Naive thymus-derived CD4-positive, alpha-beta T cell (primary cell): ENCODE measurements at places on chromosomes 13 and 19. TPM values are rescaled to one million over a fixed set of nuclear protein-coding genes. Genes with fewer than 3 reads are reported as not detected.

Gene COMP
- not detected for total RNA-seq

Gene TUBA3C
- total RNA-seq, result not detected

Gene LCP1
- total RNA-seq, result 355 TPM

Gene ZNF681
- 9.2 TPM for total RNA-seq

Gene ZNF154
- total RNA-seq, result 6.9 TPM

Gene BRCA2
- 19.9 and 21.0 TPM in 2 replicates for total RNA-seq

Gene LILRB5
- 1.1 TPM for total RNA-seq
